ENCODE measurements at places on chromosomes 7 and 10. TPM values are rescaled to one million over a fixed set of nuclear protein-coding genes. Genes with fewer than 3 reads are reported as not detected.

The VAX1 gene
- not detected for total RNA-seq

- no peak overlapping the region for H3K27ac ChIP-seq
- no peaks in the 10 kb centered on the region for H3K4me1 ChIP-seq
- peaks cover 12% of the 10 kb centered on the region for H3K36me3 ChIP-seq
These were observed 39.1 kb downstream of the IL15RA start for GRCh38 chr10:5938291-5938690.

- no peak overlapping the region for H3K4me3 ChIP-seq
- no peaks in the 10 kb centered on the region for H3K4me1 ChIP-seq
- no peaks in the 10 kb centered on the region for H3K36me3 ChIP-seq
- DNase-seq: no peak
These were observed 222.6 kb downstream of the HTR7 start for GRCh38 chr10:90635111-90635765.

DNA sequence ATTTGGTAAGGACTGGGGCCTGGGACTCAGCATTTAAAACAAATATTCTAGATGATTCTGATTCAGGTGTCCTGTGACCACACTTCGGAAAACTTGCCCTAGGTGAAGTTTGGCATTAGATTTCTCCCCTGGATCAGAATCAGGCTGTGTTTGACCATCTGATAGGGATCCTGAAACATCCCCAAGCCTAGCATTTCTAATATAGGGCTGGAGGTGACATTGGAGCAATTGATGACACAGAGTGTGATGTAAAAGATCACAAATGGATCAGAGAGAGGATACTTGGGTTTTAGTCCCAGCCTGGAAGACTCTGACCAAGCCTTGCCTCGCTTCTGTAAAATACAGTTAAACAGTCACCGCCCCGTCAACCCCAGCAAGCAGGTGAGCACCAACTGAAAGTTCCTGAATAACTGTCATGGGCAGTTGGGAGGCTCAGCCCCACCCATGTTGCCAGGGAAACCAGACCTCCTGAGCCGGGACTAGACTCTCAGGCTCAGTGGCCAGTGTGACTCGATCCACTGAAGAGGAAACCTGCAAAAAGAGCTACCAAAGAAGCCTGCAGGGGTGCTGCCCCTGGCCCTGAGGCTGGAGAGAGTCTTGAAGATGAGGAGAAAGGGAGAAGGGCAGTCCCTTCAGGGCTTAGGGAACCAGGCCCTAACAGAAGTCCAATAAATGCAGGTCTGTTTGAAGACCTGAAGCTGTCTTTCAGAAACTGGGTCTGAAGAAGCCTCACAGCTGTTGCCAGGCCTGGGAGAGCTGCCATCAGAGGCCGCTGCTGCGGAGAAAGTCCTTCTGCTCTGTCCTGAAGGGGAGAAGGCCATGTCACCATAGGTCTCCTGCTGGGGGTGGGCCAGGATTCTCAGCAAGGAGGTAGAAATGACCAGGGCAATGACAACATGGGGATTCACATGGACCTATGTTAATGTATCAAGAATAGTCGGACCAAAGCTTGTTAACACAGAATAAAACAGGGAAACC, 126.1 kb upstream of the KCNMA1 start:
- no peaks in the 10 kb centered on the region for H3K36me3 ChIP-seq
- H3K27me3 ChIP-seq: peaks cover 18% of the 10 kb centered on the region
- no peak overlapping the region for H3K27ac ChIP-seq
- H3K4me1 ChIP-seq: no peaks in the 10 kb centered on the region
- no peak overlapping the region for H3K4me3 ChIP-seq
- no peak for DNase-seq

- DNase-seq: no peak
- no peaks in the 10 kb centered on the region for H3K27me3 ChIP-seq
- H3K27ac ChIP-seq: no peak overlapping the region
- no peaks in the 10 kb centered on the region for H3K4me1 ChIP-seq
- H3K4me3 ChIP-seq: no peak overlapping the region
These were observed 650.3 kb upstream of the GALNT17 start for GRCh38 chr7:70481570-70482123.

GRCh38 chr7:82441669-82442478, 1.7 kb downstream of the CACNA2D1 start:
- no peak overlapping the region for H3K27ac ChIP-seq
- no peaks in the 10 kb centered on the region for H3K36me3 ChIP-seq
- H3K27me3 ChIP-seq: peaks cover 41% of the 10 kb centered on the region
- DNase-seq: no peak
- H3K4me3 ChIP-seq: no peak overlapping the region
- H3K4me1 ChIP-seq: no peaks in the 10 kb centered on the region

Data from activated CD8-positive, alpha-beta memory T cell treated with anti-CD3 and anti-CD28 coated beads, Interleukin-2, amount 10 ng/mL, durations not matched to agents 7 days and 5 days (primary cell).